ENCODE measurements at places on chromosomes 1 and 21. TPM values are rescaled to one million over a fixed set of nuclear protein-coding genes. Genes with fewer than 3 reads are reported as not detected.

The SNRPE gene
- 153 TPM for total RNA-seq

The DIRAS3 gene
- total RNA-seq, result 4.4 TPM

DNA sequence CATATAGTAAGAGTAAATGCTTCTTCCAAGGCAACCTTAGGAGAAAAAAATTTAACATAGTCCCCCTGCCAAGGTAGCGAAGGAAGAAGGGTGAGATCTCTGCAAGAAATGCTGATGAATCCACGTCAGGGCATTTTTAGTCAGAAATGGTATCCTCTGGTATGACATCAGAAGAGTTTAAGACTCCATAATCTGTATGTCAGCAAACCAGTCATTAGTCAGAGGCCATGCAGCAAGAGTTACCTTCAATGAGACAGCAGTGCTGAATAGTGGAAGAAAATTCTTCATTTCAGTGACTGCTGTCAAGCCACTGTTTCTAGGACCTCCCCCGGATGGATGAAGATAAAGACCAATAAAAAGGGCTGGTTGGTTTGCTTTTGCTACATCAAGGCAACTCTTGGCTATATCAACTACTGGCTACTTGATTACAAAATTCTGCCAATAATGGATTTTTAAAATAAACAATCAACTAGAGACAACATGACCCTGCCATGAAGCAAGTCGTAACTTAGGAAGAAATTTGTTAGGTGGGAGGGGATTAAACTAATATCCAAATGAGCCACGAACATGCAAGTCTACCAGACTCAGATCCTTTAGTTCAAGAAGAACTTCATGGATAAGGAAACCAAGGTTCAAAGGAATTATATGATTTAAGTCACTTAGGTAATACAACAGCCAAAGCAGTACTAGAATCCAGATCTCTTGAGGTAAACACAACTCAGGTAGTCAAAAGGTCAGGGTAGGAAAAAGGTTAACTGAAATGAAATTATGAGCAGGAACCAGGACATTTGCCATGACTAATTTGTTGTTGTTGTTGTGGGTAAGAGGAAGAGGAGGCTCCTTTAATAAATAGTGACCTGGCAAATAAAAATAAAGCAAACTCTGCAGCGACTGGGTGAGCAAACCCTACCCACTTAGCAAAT is 25.6 kb upstream of the GUCA2A start:
- H3K36me3 ChIP-seq, result peaks cover 43% of the 10 kb centered on the region
- no peak overlapping the region for H3K4me3 ChIP-seq
- no peak overlapping the region for H3K27ac ChIP-seq
- no peak for DNase-seq
- no peaks in the 10 kb centered on the region for H3K27me3 ChIP-seq

DNA sequence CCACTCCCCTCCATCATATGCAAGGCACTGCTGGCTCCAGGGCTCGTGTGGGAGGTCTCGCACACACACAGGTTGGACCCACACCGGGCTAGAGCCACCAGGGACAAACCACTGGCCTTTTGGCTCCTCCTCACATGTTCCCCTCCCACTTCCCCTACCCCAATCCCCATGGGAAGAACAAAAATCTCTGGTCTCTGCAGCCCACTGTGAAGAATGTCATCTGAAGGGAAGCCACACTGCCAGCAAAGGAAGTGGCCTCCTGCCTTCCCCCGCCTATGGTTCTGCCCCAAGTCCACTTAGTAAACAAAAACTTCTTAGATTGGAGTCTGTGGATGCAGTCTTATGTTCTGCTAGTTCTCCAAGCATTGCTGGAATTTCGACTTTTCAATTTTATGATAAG is 24.2 kb downstream of the OLFML3 start:
- peaks cover 23% of the 10 kb centered on the region for H3K4me1 ChIP-seq
- no peak overlapping the region for H3K27ac ChIP-seq
- no peak overlapping the region for H3K4me3 ChIP-seq
- H3K36me3 ChIP-seq, result peaks cover 3% of the 10 kb centered on the region
- H3K27me3 ChIP-seq, result peaks cover 10% of the 10 kb centered on the region

- H3K4me1 ChIP-seq, result peaks cover 38% of the 10 kb centered on the region
- H3K4me3 ChIP-seq, result no peak overlapping the region
- H3K36me3 ChIP-seq, result peaks cover 3% of the 10 kb centered on the region
- DNase-seq, result no peak
- no peaks in the 10 kb centered on the region for H3K27me3 ChIP-seq
These were observed 344.7 kb upstream of the USP24 start for GRCh38 chr1:55559842-55560241.
